NCI-H1694 (cell line): ENCODE measurements at places on chromosomes 2 and 18.

DNA sequence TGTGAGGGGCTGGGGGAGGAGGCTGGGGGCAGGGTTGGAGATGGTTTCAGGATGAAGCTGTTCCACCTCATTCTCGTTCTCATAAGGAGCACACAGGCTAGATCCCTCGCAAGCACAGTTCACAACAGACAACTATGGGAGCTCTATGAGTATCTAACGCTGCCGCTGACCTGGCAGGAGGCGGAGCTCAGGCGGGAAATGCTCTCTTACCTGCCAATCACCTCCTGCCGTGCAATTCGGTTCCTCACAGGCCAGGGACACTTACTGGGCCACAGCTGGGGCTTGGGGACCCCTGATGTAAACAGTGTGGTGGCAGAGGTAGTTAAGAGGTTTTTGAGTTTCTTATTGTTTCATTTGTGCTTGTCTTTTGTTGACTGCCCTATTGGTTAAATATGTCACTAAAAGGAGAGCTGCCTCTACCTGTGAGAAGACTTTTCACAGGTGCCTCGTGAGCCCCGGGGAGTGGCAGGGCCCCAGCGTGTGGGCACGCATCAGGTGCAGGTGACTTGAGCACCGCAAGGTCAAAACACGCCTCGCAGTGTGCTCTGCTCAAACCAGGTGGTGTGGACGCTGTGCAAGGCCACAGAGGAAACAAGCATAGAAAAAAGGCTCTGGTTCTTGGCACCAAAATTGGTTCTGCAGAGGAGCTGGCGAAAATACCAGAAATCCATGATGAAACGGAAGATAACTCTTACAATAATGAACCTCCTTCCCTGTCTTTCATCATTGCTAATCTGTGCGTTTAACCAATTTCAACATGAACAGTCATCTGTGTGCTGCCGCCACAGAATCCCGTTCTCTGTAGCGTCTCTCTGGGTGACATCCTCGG lies 10.2 kb downstream of the MLPH start:
- DNase-seq = no peak

DNA sequence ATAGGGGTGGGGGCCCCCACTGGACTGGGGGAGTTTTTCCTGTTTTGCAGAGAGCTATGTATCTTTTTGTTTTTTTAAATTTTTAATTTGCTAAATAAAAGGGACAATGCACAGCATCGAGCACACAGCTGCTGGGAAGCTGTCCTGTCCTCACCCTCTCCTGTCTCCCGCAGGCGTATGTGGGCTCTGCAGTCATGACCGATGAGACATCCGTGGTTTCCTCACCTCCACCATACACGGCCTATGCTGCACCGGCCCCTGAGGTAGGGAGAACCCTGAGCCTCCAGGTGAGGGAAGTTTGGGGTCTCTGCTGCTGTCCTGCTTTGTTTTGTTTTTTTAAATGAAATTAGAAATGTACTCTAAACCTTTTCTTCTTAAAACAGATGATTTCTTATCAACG lies 27.6 kb downstream of the PLEKHB2 start:
- DNase-seq = no peak

- DNase-seq = no peak
These were observed 47.2 kb downstream of the MEP1B start for GRCh38 chr18:32237049-32237448.

DNA sequence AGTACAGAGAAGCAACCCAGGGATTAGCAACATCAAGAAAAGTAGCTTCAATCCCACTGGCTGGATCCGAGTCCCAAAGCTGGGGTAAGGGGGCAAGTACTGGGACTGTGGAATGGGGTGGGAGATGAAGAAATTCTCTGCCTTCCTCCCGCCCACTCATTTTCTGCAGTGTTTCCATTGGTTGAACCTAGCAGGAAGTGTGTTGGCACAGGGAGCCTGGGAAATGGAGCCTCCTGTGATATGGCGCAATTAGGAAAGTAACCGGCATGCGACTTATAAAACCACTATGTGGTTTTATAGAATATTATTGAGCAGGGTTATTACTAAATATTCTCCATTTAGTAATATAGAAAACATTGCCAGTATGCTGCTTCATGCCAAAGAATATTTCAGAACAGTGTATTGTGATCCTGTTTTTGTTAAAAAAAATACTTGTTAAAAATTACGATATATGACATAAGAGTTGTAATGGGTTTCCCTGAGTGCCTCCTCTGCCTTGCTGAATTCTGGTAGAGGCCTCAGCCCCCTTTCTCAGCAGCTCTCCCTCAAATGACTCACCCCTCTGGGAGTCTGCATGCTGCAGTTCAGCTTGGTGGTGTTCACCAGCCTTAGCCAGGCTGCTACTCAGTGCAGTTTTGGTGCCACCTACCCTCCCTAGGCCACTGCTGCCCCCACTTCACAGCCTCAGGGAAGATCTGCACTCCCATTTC lies 60.5 kb downstream of the HK2 start:
- no peak for DNase-seq

DNA sequence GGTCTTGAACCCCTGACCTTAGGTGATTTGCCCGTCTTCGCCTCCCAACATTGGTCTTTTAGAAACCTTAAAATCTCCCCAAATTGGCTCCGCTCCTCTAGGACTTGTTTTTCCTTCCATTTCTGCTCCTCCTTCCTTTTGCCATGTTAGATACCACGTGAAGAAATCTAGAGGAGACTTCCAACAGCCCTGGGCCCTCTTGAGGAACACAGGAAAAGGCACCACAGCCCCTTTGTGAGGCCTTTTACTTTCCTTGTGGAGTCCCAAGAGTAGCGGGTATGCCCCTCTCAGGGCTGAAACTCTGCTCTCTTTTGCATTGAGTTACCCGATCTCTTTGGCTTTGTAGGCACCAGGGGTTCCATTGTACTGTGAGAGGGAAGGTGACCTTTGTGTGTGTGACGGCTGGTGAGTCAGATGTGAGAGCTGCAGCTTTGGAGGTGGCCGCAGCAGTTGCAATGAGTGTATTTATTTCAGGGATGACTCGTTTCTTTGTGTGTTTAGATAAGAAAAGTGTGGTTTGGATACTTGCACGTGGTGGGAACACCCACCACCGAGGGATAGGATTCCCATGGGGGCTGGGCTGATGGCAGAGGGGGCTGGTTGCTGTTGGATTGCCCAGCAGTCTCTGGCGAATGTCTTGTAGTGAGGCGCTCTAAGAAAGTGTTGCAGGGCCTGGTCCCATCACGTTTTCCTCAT lies 218.4 kb upstream of the HS6ST1 start:
- DNase-seq = no peak

DNA sequence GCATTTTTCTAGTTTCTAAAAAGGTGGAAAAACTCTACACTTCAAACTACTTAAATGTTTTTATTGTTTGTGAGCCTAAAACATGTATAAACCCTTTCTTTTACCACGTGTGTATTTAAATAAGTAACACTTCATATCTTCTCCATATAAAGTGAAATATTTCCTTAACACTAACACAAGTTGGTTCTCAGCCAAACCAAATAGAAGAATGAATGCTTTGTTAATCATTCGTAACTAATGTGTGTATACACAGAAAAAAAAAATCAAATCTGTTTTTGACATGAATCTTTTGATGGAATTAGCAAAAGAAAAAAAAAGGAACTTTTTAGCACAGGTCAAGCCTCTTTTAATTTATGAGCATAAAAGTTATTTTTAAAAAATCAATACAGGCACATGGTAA lies 89.3 kb downstream of the EHBP1 start:
- DNase-seq = peak; percentile 67

GRCh38 chr2:27441226-27441926 lies 805 bp upstream of the KRTCAP3 start:
- no peak for DNase-seq

- DNase-seq = no peak
These were observed 47.4 kb downstream of the CACNB4 start for GRCh38 chr2:152051436-152051835.

GRCh38 chr2:130760754-130761751 lies 5.7 kb downstream of the AMER3 start:
- no peak for DNase-seq

DNA sequence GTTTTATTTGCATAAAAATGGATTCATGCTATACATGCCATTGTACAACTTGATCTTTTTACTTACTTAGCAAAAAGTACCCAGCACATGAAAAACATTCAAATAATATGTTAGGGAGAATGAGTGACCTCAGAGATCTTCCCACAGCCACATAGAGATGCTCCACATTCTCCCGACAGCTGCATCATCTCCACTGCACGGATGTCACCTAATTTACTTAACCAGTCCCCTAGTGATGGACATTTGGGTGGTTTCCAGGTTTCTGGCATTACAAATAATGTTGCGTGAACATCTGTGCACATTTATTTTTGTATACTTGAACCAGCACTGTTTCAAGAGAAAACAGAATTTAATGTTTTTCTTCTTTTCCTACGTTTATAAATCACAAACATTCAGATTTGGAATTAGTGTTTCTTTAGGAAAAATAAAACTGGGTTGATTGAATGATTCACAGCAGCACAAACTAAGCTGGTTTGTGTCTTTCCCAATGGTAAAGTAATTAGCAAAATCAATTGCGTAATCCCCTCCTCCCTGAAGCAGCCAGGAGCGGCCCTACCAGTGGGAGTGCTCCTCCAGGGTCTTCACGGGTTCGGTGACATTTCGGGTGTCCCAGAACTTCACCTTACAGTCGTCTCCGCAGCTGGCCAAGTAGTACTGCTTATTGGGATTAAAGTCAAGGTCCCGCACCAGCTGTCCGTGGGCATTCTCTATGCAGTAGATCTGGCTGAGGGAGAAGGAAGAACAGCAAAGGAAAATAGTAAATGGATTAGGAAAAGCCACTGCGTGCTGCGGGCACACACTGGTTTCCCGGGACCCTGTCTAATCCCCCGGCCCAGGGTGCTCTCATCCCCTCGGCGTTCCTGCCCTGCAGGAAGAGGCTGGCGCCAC lies 183.9 kb downstream of the EIPR1 start:
- peak; percentile 91 for DNase-seq

DNA sequence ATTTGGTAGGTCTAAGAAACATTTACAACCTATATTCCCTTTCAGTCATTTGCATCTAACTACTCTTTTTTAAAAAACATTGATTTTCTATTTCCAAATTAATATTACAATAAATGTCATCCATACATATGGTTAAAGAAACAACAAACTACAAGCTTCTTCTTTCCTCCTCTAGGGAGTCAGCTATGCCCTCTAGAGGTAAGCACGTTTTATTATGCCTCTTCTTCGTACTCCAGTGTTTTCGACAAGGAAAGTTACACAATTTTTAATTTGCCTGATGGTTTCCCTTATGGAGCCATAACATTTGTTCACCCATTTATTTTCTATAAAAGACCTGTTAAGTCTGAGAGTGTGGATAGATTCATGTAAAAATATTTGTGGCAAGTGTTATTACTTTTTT lies 183.4 kb upstream of the CDH7 start:
- no peak for DNase-seq

GRCh38 chr2:69499242-69499641 lies 62.0 kb upstream of the NFU1 start:
- DNase-seq = no peak

DNA sequence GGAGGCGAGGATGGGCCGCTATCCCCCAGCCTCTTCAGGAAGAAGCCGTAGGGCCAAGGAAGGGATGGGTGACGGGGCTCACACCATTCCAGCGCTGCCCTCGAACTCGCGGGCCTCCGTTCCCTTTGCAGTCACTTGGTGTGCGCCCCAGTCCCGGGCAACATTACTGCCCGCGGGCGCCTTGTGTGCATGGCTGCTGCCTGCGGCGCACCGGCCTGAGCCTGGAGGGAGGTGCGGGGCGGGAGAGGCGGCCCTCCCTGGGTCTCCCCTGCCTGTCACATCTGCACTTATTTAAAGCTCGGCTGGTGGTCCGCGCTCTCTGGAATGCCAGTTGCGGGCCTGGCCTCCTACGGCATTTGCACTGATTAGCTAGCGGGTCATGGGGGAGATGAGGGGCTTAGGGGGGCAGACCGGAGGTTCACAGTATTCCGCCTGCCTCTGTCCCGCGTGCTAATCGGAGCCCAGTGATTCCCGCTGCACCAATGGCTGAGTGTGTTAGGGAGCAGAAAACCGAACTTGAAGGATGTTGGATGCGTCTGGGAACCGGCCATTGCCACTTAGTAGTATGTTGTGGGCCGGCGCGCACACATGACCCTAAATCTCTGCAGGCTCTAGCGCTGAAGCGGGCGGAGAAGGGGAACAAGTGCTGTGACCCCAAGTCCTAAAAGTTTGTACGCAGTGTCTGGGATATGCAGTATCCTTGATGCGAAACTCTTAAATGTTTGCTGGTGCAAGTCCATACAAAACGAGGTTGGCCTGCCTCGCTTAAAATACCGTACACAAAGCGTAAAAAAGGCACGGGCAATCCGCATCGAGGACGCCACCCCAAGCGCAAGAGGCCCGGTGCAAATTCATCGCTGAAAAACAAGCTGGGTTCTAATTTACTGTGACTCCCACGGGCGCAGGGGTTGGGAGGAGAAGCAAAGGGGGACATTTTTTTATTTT lies 161.2 kb upstream of the SIX2 start:
- no peak for DNase-seq

DNA sequence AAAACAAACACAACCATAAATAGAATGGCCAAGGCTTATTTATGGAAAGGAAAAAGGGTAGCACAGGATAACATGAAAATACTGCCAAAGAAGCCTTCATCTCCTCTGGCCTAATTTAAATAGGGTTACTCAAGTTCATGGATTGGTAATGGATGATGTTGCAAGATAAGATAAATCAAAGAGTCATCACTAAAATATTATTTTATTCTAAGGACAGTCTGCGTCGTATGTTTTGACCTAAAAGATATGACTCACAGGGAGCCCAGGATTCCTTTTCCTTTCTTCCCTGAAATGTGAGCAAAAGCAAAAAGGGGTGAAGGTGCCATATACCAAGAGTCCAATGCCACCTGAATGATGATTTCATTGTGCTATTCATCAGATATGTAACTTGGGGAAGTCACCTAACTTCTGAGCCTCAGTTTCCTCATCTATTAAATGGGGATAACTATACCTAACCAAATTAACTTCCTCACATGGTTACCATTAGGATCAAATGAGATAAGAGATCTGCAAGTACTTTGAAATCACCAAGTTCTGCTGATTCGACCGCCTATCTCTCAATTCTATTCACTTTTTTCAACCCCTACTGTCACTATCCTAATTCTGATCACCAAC lies 137.7 kb downstream of the THADA start:
- no peak for DNase-seq

DNA sequence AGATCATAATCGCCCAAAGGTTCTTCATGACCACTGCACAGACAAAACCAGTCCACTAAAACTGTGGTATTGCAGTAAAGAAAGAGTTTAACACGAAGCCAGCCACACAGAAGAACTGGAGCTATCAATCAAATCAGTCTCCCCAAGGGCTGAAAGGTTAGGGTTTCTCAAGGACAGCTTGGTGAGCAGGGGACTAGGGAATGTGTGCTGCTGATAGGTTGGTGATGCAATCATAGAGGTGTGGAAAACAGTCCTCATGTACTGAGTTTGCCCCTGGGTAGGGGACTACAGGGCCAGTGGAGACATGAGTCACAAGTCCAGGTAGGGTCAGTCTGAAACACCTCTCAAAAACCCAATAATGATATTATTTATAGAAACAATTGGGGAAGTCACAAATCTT lies 27.3 kb upstream of the FEZ2 start:
- no peak for DNase-seq

GRCh38 chr18:5709476-5710095 lies 165.8 kb upstream of the EPB41L3 start:
- DNase-seq = no peak

- DNase-seq = no peak
These were observed 105.3 kb downstream of the PARD3B start for GRCh38 chr2:204650611-204651010.
